Esophagus squamous epithelium (tissue), 5 donors: ENCODE measurements at places on chromosomes 12 and 14. TPM values are rescaled to one million over a fixed set of nuclear protein-coding genes. Genes with fewer than 3 reads are reported as not detected.

IAPP gene
- total RNA-seq = not detected

ETFBKMT gene
- 0.53 TPM for total RNA-seq

KRT6C gene
- 2,251 TPM for total RNA-seq

DNA sequence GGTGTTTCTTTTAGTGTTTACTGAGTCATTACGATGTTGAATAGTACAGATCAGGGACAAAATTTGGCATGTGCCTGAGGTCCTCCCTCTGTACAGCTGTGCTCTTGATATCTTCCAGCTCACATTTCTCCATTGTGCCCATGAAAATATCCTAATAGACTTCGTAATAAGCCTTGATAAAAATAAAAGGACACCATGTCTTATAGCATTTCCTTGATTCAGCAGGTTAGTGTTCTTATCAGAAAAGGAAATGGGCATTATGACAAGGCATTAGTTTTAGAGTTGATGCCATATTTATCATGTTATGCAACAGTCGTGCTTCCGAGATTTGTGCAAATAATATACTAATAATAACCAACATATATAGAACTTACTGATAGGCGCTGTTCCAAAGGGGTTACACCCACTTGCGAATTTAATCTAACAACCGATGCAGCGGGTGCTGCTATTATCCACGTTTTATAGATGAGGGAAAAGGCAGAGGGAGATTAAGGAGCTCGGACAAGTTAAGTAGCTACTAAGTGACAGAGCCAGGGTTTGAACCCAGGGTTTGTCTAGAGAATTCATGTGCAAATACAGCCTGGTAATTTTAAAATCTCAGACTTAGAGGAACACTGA, 15.1 kb upstream of the WNK1 start:
- H3K36me3 ChIP-seq = no peaks in the 10 kb centered on the region
- H3K4me3 ChIP-seq = no peak overlapping the region
- no peaks in the 10 kb centered on the region for H3K4me1 ChIP-seq
- no peak for DNase-seq
- H3K27ac ChIP-seq = peak overlapping the region; percentile 22

DNA sequence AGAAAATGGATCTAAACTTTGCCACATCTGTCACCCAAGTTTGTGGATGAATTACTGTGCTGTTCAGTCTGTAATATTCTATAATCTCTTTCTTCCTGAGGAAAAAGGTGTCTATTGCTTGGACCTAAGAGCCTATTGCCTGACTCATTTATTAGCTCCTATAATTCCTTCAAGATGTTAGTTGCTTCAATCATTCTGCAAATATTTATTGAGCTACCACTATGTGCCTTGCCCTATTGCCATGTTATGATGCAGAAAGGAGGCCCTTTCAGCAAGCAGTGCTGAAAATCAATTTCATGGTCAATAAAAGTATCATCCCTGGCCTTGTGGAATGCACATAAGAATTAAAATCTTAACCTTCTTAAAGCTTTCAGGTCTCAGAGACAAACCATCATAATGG, 113.6 kb downstream of the CCER1 start:
- no peak overlapping the region for H3K4me3 ChIP-seq
- H3K4me1 ChIP-seq = no peaks in the 10 kb centered on the region
- H3K36me3 ChIP-seq = no peaks in the 10 kb centered on the region
- H3K27me3 ChIP-seq = no peaks in the 10 kb centered on the region
- H3K27ac ChIP-seq = no peak overlapping the region
- DNase-seq = no peak

- H3K36me3 ChIP-seq = no peaks in the 10 kb centered on the region
- H3K4me3 ChIP-seq = no peak overlapping the region
- peaks cover 22% of the 10 kb centered on the region for H3K4me1 ChIP-seq
- no peak for DNase-seq
- no peaks in the 10 kb centered on the region for H3K27me3 ChIP-seq
Observed at GRCh38 chr12:95740751-95741150, 49.8 kb downstream of the NTN4 start.
